ENCODE measurements at places on chromosomes 16 and 17.

DNA sequence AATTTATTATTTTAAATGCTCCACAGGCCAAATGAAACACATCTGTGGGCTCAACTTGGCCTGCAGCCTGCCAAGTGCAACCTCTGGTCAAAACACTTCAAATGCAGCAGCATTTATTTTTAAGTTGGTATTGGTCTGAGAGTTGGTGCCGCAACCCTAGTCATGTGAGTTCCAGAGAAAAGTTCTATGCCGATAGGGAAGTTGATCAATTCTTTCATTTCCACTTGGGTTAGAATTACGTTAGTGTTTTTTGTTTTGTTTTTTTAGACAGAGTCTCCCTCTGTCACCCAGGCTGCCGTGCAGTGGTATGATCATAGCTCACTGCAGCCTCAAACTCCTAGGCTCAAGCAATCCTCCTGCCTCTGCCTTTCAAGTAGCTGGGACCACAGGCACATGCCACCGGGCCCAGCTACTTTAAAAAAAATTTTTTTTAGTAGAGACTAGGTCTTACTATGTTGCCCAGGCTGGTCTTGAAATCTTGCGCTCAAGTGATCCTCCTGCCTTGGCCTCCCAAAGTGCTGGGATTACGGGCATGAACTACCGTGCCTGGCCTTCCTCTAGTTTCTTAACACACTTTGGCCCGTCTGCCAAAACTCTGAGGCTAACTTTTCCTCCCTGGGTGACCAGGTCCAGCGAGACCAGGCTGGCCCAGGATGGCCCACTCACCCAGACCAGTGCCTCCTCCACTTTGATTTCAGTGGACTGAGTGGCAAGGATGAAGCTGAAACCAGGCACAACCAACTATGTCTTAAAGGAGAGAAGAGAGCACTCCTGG is 221.1 kb downstream of the MRTFB start:
- no peak for DNase-seq

- DNase-seq, result no peak
These were observed 11.9 kb upstream of the FAAP100 start for GRCh38 chr17:81563861-81564586.

DNA sequence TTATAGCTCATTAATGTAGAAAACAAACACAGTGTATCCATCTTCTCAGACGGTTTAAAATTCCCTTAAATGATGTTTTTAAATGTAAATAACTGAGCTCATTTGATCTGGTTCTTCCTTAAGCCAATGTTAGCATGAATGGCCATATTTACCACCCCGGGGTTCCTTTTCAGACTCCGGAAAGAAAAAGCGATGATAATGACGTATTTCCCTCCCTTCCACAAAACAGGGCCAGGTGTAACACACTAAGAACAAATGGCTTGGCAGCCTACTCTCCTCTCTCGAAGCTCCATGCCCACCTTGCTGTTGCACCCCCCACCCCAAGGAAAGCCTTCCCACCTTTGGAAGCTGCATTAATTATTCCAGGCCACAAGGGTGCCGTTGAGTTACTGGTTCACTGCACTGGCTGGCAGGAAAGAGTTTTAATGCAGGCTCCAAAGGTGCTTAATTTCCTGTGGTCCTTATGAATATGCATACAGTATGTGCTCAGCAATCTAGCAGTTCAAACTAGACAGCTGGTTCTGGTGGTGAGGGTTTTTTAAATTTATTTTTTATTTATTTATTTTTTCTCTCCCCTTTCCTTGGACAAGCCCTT is 378.9 kb downstream of the WWOX start:
- DNase-seq, result no peak

GRCh38 chr17:41773190-41773588 is 13.3 kb downstream of the JUP start:
- peak; percentile 38 for DNase-seq

GRCh38 chr17:3636908-3637373 is 381 bp downstream of the CTNS start:
- DNase-seq, result no peak

GRCh38 chr17:10198509-10199249 is at the start of gene GAS7:
GAS7 (minus strand) TSS chr17:10198606.
- DNase-seq, result no peak

GRCh38 chr16:4114257-4115208 is 1.7 kb downstream of the ADCY9 start:
- no peak for DNase-seq

GRCh38 chr17:3885970-3886369 is 6.9 kb downstream of the CAMKK1 start:
- DNase-seq, result peak; percentile 57

- peak; percentile 39 for DNase-seq
These were observed 69.2 kb downstream of the TANC2 start for GRCh38 chr17:63035271-63035670.

- DNase-seq, result no peak
These were observed 2.3 kb downstream of the PAFAH1B1 start for GRCh38 chr17:2595716-2596115.

DNA sequence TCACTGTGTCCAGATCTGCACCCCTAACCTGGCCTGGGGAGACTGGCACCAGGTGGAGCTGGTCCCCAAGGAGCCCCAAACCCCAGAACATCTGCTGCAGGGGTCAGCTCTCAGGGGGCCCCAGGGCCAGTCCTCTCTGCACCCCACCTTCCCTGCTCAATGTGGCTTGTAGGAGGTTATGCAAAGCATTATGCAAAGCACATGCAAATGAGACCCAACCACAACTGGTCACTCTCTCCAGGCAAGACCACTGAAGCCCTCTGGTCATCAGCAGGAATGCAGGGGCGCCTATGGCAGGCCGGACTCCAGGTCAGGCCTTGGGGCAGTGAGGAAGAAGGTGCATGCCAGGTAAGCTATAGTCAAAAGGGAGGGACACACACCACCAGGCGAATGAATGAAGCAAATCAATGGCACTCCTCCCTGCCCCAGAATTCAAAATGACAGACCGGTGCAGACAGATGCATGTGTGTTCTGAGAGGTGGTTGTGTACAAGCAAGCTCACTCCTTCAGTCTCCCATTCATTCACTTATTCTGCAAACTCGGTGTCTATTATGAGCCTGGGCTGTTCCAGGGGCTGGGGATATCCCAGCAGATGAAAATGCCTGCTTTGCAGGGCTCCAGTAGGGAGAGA is 48.0 kb downstream of the TMEM235 start:
- DNase-seq, result no peak

GRCh38 chr17:5429191-5429887 is 9.4 kb downstream of the RPAIN start:
- no peak for DNase-seq

- DNase-seq, result no peak
These were observed 506.1 kb downstream of the CDH11 start for GRCh38 chr16:64615630-64616280.

GRCh38 chr16:24113115-24113745 is 142.9 kb upstream of the CACNG3 start:
- no peak for DNase-seq

DNA sequence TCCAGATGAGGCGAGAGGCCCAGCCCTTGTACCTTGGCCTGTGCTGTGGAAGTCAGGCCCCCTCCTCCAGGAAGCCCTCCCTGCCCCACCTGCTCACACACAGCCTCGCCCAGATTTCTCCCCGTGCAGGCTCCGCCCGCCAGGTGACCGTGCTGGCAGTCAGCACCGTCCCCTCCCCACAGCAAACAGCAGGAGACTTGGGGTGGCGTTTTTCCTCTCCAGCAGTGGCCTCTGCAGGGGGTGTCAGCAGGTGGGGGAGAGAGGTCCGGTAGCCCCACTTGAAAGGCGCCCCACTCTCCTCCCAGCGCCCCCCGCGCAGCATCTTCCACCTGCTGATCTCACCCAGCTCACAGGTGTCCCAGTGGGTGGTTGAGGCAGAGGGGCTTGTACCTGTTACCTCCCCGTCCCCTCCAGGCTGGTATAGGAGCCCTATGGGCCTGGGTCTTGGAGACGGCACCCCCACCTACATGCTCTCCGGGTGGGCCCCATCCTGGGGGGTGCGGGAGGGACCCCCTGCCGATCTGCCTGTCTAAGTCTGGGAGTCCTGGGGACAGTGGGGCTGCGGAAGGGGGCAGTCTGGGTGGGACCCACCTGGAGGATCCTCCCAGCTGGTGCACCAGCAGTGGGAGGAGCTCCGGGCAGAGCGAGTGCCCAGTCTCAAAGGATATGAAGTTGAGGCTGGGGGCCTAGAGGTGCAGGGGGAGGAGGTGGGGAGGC is 4.2 kb upstream of the C1QTNF8 start:
- DNase-seq, result no peak

- DNase-seq, result no peak
These were observed 38.5 kb upstream of the NOL11 start for GRCh38 chr17:67679225-67679624.

GRCh38 chr17:28925912-28926365 is 23.1 kb upstream of the DHRS13 start:
- peak; percentile 86 for DNase-seq

GRCh38 chr17:36813957-36814563 is 123.2 kb upstream of the LHX1 start:
- no peak for DNase-seq

GRCh38 chr17:37740915-37741314 is 3.9 kb downstream of the HNF1B start:
- DNase-seq, result no peak
